ENCODE measurements at places on chromosomes 6 and 20.
A peak's percentile ranks its signal among the peaks of the same experiment; 100 is the strongest.

DNA sequence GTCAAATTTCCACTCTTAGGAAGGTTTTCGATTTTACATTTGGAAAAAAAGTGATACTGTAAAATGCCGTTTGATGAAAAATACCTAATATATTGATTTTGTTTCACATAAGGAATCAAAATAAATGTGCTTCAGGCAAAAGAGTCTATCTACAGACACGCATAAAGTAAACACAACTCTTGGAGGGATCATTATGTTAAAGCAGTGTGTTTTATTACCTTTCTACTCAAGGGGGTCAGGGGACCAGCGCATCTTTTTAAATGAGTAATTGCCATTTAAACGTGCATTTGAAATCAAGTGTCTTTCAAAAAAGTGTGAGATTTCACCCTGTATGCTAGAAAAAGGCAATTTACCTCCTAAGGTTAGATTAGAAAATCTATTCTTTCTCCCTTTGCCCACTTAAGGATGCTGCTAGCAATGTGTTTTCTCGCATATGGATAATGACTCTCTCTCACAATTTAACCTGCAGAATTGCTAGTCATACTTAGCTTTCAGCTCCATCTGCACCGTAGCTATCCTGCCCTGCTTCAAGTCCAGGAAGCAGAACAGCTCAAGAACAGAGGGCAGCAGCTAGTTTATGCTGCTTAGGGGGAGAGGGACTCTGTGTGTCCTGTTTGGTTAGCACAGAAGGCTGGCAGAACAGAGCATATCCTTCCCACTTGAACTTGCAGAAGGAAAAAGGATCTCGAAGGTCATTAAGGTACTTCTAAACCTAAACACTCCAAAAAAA, 35.0 kb downstream of the NKAIN2 start:
- no peak for DNase-seq

- DNase-seq = no peak
Measured at GRCh38 chr6:137928286-137928685, 61.2 kb downstream of the TNFAIP3 start.

DNA sequence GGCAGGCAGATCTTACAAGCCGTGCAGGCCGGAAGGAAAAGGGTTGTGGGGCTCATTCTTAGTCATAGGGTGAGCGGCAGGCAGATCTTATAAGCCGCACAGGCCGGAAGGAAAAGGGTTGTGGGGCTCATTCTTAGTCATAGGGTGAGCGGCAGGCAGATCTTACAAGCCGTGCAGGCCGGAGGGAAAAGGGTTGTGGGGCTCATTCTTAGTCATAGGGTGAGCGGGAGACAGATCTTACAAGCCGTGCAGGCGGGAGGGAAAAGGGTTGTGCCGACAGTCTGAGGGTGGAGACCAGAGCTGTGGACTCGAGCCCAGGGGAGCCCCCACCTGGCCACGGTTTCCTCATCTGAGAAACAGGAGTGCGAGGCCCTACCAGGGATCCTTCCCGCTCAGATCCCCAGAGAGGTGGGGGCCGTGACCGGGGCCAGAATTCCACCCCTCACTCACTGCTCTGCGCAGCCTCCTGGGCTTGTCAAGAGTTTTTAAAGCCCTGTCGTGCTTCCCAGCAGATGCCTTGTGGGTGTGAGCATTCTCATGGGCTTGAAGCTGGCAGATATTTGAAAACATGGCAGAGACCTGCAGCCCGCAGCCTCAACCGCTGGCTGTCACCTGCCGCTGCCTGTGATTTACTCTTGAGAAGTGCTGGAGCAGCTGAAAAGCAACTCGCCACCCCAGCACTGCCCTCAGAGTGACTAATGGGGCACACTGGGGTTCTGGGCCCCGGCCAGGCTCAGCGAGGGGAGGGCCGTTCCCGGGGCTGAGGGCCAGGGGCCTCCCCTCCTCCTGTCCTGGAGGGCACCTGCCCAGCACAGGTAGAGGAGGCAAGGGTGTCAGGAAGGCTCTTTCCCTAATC, 31.9 kb downstream of the NTSR1 start:
- DNase-seq = peak; percentile 84

- no peak for DNase-seq
Measured at GRCh38 chr6:5279891-5280338, 18.6 kb downstream of the FARS2 start.

DNA sequence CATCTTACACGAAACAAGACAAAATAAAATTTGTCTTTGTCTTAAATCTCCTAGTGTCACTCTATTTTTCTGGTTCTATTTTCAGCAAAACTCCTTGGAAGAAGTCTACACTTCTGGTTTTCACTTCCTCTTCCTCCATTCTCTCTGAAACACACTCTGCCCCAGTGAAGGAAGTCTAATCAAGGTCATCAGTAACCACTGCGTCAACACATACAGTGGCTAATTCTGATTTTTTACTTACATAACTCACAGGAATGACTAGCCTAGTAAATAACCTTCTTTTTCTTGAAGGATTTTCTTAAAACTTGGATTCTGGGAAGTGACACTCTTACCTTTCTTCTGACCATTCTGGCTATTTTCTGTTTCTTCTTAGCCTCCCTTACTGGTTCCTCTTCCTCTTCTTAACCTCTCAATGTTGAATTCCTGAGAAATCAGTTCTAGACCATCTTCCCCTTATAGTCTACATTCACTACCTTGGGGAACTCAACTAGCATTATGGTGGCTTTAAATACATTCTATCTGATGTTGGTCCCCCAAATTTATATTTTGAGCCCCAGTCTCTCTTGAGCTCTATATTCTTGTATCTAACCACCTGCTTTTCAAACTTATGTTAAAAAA, 37.5 kb downstream of the AIG1 start:
- DNase-seq = no peak

DNA sequence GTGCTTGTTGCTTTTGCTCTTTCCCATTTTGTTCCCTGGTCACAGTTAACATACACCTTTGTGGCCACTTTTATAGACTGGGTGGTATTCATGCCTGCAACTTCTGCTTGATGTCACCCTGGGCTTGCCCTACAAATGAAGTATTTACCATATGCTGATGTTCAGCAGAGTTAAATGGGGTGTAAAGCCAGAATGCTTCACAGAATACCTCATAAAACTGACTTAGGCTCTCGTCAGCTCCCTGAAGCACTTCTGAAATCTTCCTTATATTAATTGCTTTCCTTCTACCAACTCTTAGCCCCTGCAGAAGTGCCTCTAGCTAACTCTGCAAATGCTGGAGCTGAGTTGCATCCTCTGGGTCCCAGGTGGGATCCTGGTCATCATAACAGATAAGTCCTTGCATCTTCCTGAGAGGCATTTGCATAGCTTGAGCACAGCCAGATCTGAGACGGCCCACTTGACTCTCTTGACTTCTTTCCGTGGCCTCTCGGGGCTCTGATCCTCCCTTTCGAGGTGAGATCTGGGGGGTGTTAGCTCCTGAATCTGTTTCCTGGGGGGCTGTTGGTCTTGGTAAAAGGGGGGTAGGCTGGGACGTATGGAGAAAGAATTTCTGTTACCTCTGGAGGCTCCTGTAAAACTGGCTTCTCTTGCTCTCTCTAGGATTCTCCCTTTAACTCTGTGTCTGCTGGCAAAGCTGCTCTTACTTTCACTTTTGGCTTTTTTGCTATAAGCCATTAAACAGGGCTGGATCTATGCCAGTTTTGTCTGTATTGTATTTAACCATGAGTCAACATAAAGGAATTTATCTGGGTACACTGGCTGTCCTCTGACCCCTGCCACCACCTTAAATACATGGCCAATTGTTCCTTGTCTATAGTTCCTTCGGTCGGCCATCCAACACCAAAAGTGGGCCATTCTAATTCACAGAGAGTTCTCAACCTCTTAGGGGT, 223.0 kb upstream of the SYNCRIP start:
- DNase-seq = peak; percentile 4

DNA sequence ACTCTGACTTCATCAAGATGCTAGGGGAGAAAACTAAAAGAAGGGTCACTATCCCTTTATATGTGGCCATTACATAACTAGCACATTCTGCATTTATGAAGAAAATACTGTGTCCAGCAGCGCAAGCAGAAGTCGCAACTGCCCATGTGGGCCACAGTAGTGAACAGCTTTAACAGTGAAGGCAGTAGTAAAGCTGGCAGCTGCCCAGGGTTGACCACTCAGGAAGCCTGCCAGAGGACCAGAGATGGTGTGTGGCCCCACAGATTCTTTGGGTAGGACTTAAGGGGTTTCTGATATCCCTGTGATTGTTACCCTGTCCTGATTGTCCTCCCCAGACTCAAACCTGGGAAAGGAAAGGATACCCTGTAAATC, 88.3 kb upstream of the NT5E start:
- DNase-seq = no peak

DNA sequence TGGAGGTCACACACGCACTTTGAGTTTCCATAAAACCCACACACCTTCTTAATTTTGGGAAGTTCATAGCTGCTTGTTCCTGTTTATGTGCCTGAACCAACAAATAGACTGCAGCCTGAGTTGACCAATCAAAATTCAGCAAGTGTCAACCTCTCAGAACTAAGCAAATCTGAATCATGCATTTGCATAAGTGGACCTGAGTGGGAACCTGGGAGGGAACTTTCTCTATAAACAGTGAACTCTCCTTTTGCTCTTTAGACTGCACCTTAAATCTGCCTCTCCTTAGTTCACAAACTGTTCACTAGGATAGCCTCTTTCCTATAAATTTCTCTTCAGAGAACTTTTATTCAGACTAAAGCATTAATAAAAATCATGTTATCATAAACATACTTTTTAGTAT, 37.9 kb downstream of the SLC17A1 start:
- no peak for DNase-seq

DNA sequence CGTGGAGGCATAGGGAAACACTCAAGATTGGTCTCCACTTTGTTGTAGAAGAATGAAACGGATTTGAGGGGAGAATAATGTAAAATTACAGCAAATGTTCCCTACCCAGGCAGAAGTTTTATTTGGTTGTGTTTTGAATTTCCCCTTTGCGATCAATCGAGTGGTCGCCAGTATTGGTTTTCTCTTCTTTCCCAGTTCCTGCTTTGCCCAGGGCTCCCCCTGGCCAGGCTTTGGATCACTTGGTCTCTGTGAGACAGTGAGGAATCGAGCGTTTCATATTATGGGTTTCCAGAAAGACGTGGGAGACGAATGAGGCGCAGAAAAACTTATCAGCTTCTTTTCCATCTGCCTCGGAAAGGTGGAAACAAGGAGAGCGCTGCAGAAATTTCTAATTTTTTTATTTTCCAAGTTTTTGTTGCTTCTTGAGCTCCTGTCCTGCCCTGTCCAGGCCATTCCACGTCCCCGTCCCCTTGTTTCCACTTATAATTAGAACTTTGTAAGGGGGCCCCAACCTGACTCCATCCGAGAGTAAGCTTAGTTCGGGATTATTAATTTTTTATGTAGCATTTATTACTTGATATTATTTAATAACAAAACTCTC, 7.5 kb upstream of the TBX18 start:
- DNase-seq = no peak

- no peak for DNase-seq
Measured at GRCh38 chr6:73667798-73668197, 14.0 kb upstream of the SLC17A5 start.

DNA sequence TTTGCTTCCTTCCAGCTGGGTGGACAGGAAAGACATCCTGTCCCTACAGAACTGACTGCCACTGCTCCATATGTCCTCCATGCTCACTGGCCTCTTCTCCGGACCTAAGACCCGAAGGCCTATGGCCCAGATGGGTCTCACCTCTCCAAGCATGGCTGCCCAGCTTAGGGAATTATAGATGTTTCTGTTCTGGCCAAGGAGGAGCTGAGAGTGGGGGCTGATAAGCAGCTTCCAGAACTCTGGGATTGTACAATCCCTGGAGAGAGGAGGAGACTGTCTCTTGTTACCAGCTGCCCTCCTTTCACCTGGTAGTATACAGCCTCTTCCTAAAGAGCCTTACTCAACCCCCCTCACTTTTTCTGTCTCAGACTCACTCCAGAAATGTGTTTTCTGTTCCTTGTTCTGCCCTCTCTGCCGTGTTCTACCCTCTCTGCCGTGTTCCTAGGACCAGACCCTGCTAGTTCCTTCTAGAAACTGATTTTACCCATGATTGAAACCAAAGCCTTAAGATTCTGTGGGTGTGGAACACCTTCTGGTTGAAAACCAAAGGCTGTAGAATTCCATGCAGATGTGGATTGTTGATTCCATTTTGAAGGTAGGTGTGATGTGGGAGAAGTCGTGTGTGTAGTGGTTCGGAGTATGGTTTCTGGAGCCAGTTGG, 28.7 kb downstream of the ANKS1A start:
- no peak for DNase-seq

DNA sequence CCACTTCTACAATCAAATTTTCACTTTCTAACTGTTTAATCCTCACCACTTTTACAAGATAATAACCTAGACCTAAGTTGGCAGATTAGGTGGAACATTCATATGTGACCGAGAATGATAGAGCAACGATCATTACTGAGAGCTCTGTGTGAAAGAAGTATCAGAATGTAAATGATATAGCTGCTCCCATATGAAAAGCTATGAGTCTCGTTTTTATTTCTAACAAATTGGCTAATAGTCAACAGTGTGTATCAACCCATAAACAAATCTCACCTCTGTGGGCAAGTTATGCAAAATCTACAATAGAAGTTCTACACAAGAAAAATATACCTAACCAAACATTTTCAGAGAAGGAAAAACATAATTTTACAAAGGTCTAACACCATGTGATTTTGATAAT, 3.7 kb downstream of the LGSN start:
- DNase-seq = no peak

- no peak for DNase-seq
Measured at GRCh38 chr6:84763886-84764331, 489 bp downstream of the TBX18 start.

- peak; percentile 50 for DNase-seq
Measured at GRCh38 chr6:12150812-12151432, 138.8 kb downstream of the HIVEP1 start.

DNA sequence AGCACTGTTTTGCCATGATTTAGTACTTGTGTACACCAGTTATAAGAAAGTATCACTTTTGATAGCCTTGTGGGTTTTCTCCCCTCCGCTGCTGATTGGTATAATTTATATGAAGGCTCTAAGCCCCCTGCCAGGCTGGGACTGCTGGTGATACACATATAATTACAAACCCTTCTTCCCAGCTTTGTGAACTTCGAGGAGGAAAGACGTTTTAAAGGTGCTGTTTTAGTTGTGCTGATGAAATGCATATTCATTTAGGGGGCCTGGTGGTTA, 246.2 kb downstream of the TAF4 start:
- DNase-seq = no peak

GRCh38 chr6:88360203-88360797, 194.2 kb upstream of the CNR1 start:
- no peak for DNase-seq

GRCh38 chr6:137402143-137402680, 92.0 kb downstream of the OLIG3 start:
- no peak for DNase-seq
